Iris pigment epithelial cell (primary cell): ENCODE measurements at places on chromosomes 13 and 19.

DNA sequence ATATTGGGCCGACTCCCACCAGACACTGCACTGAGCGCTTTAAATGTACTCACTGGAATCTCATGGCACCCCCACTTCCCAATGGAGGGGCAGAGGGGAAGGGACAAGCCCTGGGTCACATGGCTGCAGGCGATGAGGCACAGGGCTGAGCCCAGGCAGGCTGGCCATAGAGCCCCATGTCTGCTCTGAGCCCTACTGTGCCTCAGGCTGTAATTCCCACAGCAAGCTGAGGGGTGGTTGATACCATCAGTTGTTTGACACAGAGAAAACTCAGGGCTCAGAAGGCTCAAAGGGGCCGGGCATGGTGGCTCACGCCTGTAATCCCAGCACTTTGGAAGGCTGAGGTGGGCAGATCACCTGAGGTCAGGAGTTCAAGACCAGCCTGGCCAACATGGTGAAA lies 25.1 kb downstream of the RFX1 start:
- DNase-seq, result no peak

GRCh38 chr19:10505583-10506229 lies 2.5 kb upstream of the KEAP1 start:
- DNase-seq, result peak; percentile 68

- DNase-seq, result no peak
Measured at GRCh38 chr19:8504919-8505318, 2.5 kb upstream of the PRAM1 start.

DNA sequence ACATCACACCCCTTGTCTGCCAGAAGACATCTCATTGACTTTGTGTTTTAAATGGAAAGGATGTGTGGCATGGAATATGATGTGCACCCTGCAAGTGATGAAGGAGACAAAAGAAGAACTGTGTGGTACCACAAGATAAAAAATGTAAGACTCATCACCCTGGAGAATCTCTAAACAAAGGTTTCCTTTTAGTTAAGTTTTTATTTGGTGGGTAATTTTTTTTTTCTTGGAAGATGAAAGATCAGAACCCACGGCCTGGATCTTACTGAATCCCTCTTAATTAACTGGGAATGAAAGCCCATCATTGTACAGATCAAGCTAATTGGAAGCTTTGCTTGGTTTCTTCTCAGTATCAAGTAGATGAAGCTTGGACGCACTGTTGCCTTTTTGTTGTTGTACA lies 129.6 kb downstream of the DCLK1 start:
- no peak for DNase-seq

GRCh38 chr19:2458054-2458453 lies 1.3 kb upstream of the LMNB2 start:
- DNase-seq, result no peak
